ENCODE measurements at places on chromosomes 13 and 19.

- DNase-seq = no peak
These were observed 1.9 kb downstream of the CBARP start for GRCh38 chr19:1235625-1236538.

- DNase-seq = no peak
These were observed 1.5 kb downstream of the CERS1 start for GRCh38 chr19:18894254-18895037.

DNA sequence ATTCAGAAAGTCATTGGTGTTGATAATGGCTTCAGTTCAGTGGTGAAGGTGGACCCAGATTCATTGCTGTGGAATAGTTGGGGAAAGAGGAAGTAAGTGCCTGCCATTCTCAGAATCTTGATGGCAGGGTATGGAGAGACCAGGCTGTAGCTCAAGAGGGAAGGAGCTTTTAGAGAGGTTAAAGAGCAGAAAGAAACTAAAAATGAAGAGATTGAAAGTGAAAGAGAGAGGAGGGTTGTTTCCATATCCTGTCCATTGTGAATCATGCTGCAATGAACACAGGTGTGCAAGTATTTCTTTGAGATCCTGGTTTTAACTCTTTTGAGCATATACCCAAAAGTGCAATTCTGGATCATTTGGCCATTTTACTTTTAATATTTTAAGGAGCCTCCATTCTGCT, 12.5 kb downstream of the GJB6 start:
- DNase-seq = no peak

GRCh38 chr19:53192771-53193534, at the start of gene ZNF665:
TSS of gene ZNF665 (minus strand) at chr19:53193358. CDS start at chr19:53182898, 10,460 bp downstream.
- peak; percentile 83 for DNase-seq

DNA sequence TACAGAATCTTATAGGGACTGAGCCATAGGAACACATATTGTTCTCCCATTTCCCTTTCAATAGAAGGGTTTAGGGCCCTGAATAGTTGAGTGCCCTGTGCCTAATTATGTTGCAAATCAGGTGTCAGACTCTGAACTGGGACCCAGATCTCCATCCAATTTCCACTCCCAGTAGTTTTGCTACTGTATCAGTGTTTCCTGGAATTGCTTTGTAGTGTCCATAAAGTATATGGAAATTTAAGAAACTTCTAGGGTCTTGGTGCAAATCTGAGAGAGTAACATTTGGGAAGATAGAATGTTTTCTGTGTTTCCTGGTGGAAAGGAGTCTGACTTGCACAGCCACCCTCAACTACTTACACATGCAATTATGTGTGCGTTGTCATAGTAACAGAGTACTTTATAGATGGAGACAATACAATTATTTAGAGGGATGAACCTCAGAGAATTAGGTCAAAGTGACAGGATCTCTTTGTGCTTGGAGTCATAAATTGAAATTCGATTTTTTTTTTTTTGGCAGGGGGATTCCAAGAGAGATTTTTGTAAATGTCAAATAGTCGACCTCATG, 646 bp upstream of the SLC10A2 start:
- DNase-seq = no peak

DNA sequence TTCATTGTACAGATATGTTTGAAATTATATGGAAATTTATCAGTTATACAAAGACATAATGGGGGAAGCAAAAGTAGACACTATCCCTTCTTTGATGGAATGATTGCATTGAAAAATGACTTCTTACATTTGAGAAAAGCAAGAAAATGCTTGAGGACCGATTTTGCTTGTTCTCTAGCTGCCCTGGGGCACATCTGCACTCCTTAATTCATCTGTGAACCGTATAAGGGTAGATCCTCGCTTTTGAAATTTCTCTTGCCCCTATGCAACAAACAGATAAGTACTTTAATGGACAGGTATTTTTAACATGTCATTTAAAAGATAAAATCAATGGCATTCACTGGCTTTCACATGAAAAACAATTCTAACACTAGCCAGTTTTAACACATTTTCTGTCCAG, 13.5 kb upstream of the MLNR start:
- DNase-seq = no peak

GRCh38 chr13:44508562-44509077, 67.5 kb downstream of the TSC22D1 start:
- no peak for DNase-seq

- peak; percentile 49 for DNase-seq
These were observed 37.7 kb downstream of the CRYL1 start for GRCh38 chr13:20487927-20488326.

GRCh38 chr13:48505012-48505411, 27.9 kb downstream of the RCBTB2 start:
- no peak for DNase-seq

- DNase-seq = peak; percentile 55
These were observed 932.5 kb upstream of the MIR17HG start for GRCh38 chr13:90414691-90415596.

- no peak for DNase-seq
These were observed 22.3 kb downstream of the AP3D1 start for GRCh38 chr19:2129022-2129421.

DNA sequence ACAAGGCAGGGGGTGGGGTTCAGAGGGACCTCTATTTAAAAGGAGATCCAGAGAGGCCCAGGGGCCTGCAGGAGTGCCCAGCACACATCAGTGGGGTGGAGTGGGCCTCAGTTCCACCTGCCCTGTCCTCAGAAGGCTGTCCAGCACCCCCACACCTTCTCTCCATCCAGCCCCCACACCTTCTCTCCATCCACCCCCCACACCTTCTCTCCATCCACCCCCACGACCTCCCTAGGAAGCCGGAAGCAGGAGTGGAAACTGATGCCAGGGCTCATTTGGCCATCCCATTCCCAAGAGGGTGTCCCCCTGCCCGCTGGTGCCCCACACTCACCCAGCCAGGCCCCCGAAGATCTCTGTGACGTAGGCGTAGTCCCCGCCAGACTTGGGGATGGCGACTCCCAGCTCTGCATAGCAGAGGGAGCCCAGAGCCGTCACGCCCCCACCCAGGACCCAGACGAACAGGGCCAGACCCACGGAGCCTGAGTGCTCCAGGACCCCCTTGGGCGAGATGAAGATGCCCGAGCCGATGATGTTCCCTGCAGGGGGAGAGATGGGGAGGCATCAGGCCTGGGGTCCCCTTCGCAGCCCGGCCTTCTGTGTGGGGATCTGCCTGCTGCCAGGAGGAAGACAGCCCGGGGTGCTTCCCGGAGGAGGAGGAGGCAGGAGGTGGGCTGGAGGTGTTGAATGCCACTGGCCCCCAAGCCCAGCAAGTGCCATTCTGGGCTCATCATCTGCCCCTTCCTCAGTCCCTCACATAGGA, 10.0 kb downstream of the SLC7A10 start:
- no peak for DNase-seq

GRCh38 chr13:110516500-110516899, 45.0 kb downstream of the RAB20 start:
- no peak for DNase-seq

All from AG10803 (cell line).